ENCODE measurements at places on chromosomes 6 and 20.

DNA sequence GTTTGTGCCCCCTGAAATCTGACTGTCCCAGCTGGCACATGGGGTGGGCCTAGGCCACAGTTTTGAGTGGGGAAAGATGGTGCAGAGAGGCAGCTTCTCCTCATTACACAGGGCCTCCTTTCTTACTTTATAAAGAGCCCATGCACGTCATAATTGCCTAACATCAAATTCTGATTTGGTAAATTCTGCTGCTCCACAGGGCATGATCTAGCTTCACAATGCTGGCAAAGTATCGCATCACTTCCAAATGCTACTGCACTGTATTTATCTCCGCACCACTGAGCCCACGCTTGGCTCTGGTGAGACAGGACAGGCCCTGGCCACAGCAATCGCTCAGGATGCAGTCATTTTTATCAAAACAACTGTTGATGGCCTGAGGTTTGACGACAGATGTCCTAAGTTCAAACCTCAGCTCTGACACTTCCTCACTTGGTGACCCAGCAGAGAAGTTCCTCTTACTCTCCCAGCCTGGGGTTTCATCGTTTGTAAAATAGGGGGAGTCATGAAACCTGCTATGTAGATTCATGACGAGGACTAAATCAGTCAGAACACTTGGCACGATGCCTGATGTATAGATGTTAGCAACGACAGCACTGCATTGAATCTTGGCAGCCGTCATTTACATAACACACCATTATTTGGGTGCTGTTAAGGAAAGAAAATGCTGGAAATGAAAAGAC is 187.9 kb downstream of the TTLL2 start:
- DNase-seq: no peak

DNA sequence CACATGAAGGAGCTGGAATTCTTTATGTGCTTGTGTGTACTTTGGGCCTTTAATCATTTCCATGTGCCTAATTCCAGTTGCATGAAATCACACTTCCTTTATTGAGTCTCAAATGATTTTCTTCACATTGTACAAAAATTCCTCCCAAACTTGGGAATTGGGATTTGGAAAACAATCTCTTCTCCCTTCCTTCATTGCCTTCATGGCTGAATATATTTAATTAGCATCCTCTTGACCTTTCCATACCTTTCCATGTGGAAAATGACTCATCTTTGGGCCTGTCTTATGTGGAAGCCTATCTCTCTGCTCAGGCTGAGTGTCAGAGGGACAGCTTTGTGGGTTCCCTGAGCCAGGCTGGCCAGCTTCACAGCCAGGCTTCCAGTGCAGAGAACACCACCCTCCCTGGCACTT is 33.0 kb upstream of the CDH4 start:
- DNase-seq: no peak

GRCh38 chr6:151807513-151808370 is at the start of gene ESR1:
Gene ESR1, plus strand, starts transcription at chr6:151807682. Its CDS starts 231 bp downstream, at chr6:151807913.
- no peak for DNase-seq

- DNase-seq: no peak
These were observed 10.4 kb downstream of the ZNF831 start for GRCh38 chr20:59173938-59174491.

Measured in CD4-positive, alpha-beta T cell treated with Interleukin-15 for 4 hours (primary cell).